SK-N-SH (cell line): ENCODE measurements at places on chromosomes 5 and 9.
A peak's percentile ranks its signal among the peaks of the same experiment; 100 is the strongest.

DNA sequence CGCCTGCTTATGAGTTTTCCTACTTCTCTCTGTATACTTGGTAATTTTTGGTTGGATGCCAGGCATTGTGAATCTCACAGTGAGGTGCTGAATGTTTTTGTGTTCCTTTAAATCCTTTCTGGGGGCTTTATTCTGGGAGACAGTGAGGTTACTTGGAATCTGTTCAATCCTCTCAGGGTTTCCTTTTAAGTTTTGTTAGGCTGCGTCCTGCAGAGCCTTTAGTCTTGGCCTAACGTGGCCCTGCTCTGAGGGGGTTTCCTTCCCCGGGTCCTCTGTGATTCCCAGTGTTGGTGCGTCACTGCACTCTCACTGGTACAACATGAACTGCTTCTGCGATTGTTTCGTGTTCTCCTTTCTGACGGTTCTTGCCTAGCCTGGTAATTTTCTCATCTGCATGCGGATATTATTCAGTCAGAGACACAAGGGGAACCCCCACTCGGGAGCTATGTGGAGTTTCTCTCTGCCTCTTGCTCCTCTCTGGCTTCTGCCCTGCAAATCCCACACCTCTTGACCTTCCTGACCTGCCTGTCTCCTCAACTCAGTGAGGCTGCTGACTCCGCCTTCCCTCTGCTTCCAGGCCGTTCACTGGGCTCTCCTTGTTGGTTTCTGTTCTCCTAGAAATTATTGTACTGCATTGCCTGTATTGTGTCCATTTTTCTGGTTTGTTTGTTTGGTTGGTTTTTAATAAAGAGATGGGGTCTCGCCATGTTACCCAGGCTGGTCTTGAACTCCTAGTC lies 128.1 kb downstream of the DAB2IP start:
- no peak for DNase-seq

DNA sequence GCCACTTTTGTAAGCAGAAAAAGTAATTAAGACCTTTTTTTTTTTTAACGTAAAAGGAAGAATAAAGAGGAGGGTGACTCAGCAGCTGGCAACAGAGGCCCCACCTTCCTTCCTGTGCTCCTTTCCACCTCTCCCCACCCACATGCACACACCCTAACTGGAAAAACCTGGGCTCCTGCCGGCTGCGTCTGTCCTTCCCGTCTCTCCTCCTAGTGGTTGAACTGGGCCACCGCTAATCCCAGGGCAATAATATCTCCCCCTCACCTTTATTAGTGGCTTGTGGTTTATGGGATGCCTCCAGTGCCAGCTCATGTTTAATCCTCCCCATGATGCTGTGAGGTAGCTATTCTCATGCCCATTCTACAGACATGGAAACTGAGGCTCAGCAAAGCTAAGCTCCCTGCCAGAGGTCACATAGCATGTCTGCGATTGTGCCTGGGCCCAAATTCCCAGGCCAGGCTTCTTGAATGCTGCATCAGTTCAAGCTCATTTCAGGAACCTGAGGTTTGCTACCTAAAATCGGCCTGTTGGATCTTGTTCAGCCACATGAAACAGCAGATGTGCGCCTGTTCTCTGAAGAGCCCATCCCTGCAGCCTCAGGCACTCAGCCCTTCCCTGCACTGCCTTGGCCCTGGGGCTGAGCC lies 60.9 kb upstream of the IL17B start:
- peak; percentile 50 for DNase-seq

GRCh38 chr5:74587300-74587699 lies 53.2 kb downstream of the ENC1 start:
- DNase-seq = no peak

- no peak for DNase-seq
Observed at GRCh38 chr5:14577971-14578370, 3.6 kb upstream of the OTULINL start.

GRCh38 chr9:71213633-71214032 lies 92.2 kb upstream of the TRPM3 start:
- no peak for DNase-seq

GRCh38 chr5:147177125-147177840 lies 57.5 kb upstream of the STK32A start:
- no peak for DNase-seq

DNA sequence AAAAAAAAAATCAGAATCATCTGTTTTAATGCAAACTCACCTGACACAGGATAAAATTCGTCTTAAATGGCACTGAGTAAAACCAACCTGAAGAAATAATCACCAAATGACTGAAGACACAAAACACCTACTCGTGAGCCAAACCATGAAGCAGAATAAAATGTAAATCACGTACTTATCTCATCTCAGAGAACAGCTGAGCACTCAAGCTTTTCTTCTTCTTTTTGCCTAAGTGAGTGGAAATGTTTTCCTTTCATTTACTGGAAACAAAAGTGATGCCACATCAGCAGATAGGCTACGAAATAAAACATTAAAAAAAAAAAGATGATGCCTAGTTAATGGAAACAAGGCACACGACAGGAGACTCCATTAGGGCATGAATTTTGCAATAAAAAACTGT lies 36.4 kb downstream of the ATPSCKMT start:
- DNase-seq = no peak
